ENCODE measurements at places on chromosomes 6 and 20.

DNA sequence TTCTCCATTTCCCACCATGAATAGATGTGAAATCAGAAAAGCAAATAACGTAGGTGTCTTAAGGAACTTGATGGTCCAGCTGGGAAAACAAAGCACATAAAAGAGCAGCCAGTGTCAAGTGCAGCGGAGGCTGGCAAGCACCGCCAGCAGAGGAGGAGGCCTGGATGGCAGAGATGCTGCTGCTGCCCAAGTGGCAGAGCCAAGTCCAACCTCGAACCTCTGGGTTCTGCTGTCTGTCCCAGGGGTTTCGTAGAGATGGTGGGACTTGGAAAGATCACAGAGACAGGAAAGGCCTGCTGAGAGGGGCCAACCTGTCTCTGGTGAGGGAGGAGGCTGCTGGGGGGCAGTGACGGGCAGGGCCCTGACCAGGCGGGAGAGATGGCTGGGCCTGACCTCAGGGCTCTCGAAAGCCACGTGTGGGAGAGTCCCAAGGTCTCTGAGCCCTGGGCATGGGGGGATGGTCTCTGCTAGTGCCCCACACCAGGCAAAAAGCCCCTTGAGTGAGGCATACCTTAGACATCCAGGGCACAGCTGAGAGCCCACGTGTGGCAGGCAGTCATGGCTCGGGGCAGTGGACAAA, 77.3 kb downstream of the TCP11 start:
- no peak for DNase-seq

DNA sequence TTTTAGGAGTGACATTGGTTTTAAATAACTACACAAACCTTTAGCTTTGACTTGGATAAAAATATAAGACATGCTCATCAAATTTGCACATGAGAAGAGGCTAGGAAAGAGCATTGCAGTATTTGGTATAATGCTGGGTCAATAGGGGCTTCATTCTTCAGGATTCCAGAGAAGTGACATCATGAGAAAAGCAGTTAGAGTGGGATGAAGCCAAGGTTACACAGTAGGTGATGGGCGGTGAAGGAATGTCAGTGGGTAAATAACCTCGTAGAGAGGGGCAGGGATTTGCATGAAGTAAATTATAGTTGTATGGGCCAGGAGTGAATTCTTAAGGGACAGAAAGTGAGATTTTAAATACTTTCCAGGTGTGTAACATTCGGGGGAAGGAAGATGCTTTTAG, 216.2 kb downstream of the RFPL4B start:
- no peak for DNase-seq

DNA sequence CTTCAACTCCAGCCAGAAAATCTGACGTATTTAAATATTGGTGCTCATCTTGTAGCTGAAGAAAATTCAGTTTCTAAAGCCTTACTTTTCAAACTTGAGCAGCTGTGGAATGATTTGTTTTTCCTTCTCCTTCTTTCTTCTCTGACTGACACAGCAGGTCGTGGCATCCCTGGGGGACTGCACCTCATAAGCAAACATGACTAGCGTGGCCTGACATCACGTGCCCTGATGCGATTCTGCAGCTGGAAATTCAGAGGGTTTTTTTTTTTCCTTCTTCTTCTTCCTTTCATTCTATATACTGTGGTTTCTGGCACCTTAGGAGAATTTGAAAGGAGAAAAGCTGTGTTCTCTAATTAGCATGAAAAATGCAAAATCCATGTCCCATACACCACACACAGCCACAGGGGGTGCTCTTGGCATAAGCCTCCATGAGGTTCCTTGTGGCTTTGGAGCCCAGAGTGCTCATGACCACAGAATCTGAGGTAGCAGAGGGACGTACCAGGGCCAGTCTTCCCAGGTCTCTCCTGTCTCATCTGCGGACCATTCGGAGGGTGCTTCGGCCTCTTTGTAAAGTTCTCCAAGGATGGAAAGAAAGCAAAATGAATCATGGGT, 258.5 kb upstream of the CDH4 start:
- no peak for DNase-seq

DNA sequence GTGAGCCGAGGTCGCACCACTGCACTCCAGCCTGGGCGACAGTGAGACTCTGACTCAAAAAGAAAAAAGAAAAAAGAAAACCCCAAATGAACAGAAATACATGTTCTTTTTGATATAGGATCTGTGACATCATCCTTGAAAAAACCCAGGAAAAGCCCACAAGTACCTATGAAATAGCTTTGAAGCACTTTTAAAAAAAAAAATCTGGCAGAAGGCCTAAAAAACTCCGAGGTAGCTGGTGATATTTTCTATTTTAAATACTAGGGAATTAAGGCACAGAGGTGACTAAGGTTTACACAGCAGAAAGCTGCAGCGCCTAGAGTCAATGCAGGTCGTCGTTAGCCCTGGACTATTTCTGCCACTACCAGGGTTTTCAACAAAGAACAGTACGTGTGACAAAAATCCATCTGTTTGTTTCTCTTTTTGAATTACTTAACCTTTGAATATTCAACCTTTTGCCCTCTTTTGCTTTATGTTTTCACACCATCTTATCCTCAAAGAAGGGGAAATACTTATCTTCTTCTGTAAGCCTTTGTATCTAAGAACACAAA, 39.4 kb upstream of the EEF1A1 start:
- DNase-seq = no peak

GRCh38 chr20:25285091-25285647, 37.3 kb downstream of the PYGB start:
- DNase-seq = no peak

DNA sequence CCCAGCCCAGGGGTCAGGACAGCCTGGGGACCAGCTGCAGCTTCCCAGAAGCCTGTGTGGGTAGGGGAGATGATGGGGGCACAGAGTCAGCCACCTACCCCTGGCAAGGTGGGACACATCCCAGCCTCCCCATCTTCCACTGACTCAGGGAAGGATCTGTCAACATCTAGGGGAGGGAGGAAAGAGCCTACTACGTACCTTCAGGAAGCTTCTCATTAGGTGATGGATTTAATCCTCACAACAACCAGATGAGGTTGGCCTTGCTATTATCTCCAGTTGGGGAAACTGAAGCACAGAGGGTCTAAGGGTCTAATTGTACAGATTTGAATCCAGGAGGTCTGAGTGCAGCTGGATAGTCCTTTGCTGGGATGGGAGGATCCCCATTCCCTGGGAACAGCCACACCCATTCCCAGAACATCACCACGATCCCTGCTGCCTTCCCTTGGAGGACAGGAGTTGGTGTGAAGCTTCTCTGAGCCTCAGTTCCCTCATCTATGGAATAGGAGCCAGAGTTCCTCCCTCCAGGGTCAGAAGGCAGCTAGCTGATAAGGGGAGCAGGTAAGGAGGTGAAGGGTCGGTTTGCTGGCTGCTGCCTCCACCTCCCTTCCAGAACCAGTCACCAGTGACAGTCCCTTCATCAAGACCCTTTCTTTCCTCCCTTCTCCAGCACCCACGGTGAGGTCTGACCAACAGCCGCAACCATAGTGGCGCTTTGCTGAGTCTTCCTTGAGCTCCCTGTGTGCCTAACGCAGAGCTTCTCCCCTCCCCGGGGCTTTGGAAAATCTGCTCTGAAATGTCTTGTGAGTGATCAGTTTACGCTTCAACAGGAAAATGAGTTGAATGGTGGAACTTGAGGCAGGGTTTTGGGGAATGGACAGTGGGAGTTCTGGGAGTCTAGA, 56.8 kb downstream of the CEBPB start:
- no peak for DNase-seq

- DNase-seq = no peak
Observed at GRCh38 chr6:28250747-28251146, 1.3 kb downstream of the ZKSCAN4 start.

DNA sequence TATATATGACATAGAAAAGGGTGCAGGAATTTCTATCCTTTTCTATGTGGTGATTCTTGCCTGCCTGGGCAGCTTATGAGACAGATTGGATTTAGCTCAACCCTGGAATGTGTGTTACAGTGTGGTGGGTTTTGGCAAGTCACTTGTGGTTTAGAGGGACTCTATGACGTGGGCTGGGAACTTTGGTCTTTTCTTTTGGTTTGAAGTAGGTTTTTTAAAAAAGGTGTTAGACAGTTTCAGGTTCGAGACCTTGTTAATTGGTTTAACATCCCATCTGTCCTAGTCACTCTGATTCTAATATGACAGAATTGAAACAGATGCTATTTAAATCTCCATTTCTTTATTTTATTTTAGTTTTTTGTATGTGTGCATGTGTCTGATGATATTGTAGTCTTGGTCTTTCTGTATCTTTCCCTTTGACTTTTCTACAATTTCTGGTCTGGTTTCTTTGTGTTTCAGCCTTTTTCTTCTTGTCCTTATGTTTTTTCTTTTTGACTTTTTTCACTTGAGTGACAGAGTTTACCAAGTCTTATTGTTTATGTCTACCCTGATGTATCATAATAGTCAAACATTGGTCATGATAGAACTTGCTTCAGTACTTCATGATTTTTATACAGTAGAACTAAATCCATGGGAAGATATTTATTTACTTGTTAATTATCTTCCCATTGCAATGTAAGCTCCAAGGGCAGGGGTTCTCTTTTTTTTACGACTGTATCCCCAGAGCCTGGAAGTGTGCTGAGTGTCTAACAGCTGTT, 174.3 kb downstream of the CDKAL1 start:
- no peak for DNase-seq

GRCh38 chr6:82138075-82138791, 109.3 kb downstream of the IBTK start:
- no peak for DNase-seq
